Endodermal cell (in vitro differentiated cells): ENCODE measurements at places on chromosomes 1 and 21.

- no peak for DNase-seq
Measured at GRCh38 chr1:70890408-70890807, 157.2 kb downstream of the PTGER3 start.

GRCh38 chr1:237745545-237745944 is 145.2 kb downstream of the ZP4 start:
- DNase-seq = no peak

DNA sequence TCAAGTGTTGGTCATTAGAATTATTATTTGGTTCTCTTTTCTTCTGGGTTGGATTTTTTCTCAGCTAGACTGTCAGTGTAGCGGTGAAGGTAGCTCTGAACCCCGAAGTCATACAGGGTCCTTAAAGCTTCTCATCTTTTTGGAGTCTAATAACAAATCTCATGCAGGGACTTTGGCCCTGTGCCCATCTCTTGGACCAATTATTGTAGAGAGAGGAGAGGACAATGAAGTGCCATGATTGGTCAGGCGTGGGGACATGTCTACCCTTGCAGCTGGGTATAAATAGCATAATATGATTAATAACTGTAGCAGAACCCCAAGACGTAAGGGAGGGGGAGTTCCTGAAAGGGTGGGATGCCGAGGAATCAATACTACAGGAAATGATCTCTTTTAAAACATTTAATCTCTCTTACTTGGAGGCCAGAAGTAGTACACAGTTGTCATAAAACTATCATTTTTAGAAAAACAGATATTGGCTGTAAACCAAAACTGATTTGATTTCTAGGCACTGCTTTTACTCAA is 8.8 kb downstream of the MAGI3 start:
- no peak for DNase-seq

DNA sequence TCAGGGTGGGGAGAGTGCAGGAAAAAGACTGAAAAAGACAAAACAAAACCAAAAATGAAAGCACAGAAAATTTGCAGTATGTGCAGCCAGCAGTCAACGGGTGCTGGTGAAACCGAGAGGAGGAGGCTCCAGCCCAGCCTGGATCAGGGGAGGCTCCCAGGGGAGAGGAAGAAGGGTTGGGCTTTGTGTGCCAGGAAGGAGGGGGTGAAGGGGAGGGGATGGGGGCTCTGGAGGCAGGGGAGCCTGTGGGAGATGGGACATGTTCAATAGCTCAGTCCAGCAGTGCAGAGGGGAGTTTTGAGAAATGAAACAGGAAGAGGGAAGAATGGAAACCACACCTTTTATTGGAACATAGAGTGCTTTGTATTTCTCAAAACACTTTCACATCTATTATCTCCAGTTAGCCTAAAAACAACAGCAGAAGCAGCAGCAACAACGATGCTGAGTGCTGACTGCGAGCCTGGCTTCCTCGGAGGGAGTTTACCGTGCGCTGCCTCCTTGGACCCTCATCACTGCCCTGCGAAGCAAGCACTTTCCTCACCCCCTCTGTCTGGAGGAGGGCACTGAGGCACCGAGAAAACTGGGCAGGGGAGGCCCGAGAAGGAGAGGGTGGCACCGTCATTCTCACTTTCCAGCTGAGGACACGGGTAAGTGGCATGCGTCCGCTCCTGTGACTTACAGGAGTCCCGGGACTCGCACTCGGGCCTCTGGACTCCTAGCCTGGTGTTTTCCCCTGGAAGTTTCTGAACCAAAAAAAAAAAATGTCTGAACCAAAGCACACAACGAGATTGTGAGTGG is 62.9 kb downstream of the MDM4 start:
- DNase-seq = peak; percentile 70

DNA sequence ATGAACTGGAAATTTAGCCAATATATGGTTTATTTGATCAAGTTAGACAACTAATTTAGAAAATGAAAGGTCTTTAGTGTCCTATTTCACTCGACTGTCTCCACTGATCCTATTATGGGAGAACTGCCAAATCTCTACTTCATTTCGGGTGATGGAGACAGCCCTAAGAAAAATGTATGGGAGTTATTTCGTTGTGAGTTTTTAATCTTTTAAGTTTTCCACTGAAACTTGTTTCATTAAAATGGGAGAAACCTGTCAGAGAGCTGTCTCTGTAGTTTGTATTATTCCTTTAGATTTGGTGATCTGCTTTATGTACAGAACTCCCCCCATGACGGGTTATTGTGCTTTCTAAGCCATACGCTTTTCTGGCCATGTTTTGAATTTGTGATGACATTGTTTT is 899.7 kb downstream of the ADGRL2 start:
- no peak for DNase-seq
